AG08396 (cell line): ENCODE measurements at places on chromosomes 1 and 21.

DNA sequence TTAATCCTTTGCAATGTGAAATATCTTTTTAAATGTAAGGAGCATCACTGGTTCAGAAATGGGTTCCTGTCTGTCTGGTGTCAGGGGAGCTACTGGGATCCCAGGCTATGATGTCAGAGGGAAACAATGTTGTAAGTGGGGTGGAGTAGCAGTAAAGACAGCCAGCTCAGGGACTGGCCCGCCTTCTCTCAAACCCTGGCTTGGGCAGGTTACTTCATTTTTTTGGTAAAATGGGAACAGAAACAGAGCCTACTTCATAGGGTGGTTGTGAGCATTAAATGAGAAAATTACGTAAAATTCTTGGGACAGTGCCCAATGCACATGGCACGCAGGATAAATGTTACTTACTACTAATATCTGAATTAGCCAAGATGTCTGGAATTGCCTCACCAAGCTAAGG lies 30.7 kb upstream of the IL20 start:
- peak; percentile 29 for DNase-seq

- DNase-seq, result no peak
Observed at GRCh38 chr1:62111084-62111483, 83.6 kb upstream of the L1TD1 start.

DNA sequence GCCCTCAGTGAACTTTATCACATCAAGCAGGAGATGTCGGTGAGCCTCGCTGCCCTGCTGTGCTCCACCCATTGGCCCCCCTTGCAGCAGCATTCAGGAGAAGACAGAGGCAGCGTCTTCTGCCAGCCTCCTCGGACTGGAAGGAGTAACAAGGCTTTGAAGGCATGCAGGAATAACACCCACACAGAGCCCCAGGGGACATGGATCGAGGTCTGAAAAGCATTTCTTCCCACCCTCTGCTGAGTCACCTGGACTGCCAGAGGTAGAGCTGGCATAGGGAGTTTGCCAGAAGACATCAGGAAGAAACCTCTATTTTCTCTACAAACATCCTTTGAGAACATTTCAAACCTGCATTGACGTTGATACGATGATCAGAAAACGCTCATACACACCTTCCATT lies 42.9 kb downstream of the COL18A1 start:
- DNase-seq, result no peak

DNA sequence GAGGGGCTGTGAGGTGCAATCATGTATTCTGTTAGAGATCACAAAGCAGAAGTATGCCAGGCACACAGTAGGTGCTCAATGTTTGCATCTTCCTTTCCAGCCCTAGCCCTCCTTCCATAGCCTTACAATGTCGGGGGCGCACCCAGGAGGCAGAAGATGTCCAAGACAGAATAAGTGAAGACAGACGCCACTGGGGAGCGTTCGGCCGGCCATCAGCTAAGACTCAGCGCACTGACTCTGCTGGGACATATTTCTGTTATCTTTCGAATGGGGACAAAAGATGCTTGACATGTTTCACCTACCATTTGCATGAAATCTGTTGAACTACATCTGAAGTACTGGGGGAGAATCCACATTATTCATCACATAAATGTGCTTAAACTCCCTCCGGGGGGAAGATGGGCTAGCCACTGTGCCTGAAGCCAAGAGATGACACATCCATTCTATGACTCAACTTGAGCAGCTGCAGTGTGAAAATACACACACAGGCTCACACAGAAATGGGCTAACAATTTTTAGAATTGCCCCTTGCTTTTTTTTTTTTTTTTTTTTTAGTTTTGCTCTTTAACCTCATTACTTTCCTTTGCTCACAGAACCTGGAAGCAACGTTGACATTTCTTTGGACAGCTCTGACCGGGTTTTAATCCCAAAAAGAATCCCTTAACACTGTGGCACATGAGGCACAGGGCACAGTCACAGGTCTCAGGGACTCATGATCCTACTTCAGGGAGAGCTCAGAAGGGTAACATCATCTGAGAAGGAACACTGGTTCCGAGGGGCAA lies 7.9 kb downstream of the TIAM1 start:
- DNase-seq, result peak; percentile 52

GRCh38 chr1:15944308-15945010 lies 31.4 kb downstream of the ZBTB17 start:
- DNase-seq, result no peak

DNA sequence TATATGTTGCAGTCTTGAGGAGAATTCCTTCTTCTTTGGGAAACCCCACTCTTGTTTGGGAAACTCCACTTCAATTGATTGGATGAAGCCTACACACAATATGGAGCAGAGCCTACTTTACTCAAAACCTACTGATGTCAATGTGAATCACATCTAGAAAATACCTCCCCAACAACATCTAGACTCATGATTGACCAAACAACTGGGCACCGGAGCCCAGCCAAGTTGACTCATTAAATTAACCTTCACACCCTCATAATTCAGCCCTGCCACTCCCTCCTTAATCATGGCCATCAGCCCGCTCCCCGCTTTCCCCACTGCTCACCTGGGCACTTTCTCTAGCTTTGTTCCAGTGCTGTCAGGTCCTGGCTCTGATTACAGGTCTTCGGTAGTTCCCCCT lies 208.1 kb upstream of the MAP1LC3C start:
- no peak for DNase-seq

DNA sequence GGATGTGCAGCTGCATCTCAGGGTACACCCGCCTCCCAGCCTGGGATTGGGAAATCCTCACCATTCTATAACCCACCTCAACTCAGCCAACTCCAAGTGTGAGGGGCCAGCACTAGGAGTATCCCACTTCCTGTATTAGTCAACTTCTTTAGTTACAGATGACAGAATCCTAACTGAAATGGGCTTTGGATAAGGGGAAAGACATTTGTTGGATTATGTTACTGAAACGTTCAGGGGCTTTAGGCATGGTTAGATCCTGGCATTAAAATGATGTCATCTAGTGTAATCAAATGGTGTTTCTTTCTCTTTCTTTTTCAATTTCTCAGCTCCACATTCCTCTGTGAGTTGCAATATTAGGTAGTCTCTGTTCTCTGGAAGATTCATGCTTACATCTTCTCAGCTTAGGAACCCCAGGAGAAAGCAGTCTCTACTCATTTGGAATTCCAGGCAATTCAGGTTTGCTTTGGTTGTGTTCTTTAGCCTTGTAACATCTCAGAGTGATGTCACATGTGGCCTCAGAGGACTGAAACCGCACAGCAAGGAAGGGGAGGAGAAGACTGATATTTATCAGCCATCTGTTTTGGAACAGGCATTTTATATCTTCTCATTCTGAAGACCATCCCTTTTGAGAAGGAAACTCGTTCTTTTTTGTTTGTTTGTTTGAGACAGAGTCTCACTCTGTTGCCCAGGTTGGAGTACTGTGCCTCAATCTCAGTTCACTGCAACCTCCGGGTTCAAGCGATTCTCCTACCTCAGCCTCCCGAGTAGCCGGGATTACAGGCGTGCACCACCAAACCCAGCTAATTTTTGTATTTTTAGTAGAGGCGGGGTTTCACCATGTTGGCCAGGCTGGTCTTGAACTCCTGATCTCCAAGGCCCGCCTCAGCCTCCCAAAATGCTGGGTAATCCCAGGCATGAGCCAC lies 18.9 kb upstream of the TMEM54 start:
- peak; percentile 45 for DNase-seq

- DNase-seq, result no peak
Observed at GRCh38 chr1:111161843-111162487, 21.9 kb downstream of the CEPT1 start.

DNA sequence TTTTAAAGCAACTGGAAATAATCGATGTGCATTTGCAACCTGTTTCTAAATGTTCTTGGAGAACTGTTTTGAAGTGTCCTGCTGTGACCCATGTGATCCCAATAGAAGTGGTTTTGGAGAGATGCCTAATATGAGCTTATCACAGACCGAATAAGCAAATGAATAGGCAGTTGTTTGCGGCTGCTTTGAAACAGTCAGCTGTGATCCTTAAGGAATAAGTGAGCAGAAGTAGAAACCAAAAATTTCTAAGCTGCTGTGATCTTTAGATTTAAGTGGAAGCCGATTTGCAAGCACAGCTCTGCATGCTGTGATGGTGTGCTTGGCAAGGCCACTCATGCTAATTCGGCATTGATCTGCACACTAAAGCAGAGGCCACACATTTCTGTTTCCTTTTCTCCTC lies 329.5 kb upstream of the DUSP10 start:
- DNase-seq, result no peak

DNA sequence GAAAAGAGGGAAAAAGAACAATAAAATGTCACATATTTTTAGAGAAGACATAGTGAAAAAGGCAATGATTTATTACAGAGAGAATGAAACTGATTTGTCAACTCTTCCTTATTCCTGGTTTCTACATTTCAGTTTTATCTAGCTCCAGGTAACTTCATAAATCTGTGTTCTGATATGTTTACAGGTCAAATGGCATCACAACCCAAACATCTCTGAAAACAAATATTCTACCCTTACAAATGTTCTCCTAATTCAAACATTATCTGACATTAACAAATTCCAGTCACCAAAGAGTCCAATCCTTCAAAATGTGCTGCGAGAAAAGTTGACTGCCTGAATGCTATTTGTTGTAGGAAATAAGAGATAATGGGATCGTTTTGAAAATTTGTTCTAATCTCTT lies 20.2 kb downstream of the EXTL2 start:
- no peak for DNase-seq
